ENCODE measurements at places on chromosomes 5 and 9.

- no peak for DNase-seq
Measured at GRCh38 chr5:171747061-171747859, 38.4 kb upstream of the SMIM23 start.

DNA sequence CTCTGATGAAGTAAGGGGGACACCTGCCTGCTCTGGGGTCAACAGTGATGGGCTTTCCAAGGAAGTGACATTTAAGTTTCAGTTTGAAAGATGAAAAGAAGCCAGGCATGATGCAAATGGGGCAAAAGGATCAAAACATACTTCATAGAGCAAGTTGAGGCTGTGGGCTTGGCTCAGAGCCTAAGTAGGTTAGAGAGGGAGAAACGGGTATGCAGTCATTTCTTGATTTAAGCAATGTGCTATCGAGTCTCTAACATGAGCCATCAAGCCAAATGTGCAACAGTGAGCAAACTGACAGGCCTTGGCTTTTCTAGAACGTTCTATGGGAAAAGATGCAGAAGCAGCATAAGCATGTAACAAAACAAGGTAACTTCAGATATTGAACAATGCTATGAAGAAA lies 80.6 kb downstream of the ADRB2 start:
- DNase-seq: no peak

DNA sequence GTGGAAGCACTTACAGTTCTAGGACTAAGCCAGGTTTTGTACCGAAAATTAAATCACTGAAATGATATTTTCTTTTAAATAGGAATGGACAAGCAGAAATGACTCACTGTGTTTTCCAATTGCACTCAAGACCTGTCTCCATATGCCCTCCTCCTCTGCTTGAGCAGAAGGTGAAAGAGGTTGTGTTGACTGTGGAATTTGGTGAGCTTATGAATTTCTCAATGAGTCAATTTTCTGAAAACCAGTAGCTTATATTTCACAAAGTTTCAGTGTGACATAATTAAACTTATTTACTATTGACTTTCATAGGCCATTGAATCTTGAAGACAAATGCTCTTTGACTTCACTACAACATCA lies 249.9 kb downstream of the NPR3 start:
- no peak for DNase-seq

GRCh38 chr9:109735801-109736200 lies 44.2 kb upstream of the PALM2AKAP2 start:
- no peak for DNase-seq

- DNase-seq: no peak
Measured at GRCh38 chr9:127567035-127567729, 44.9 kb upstream of the STXBP1 start.

All from spinal cord (tissue), 10 donors.